NCI-H1436 treated with DMSO at 0.1 percent for 48 hours (cell line): ENCODE measurements at places on chromosomes 5 and 9.

DNA sequence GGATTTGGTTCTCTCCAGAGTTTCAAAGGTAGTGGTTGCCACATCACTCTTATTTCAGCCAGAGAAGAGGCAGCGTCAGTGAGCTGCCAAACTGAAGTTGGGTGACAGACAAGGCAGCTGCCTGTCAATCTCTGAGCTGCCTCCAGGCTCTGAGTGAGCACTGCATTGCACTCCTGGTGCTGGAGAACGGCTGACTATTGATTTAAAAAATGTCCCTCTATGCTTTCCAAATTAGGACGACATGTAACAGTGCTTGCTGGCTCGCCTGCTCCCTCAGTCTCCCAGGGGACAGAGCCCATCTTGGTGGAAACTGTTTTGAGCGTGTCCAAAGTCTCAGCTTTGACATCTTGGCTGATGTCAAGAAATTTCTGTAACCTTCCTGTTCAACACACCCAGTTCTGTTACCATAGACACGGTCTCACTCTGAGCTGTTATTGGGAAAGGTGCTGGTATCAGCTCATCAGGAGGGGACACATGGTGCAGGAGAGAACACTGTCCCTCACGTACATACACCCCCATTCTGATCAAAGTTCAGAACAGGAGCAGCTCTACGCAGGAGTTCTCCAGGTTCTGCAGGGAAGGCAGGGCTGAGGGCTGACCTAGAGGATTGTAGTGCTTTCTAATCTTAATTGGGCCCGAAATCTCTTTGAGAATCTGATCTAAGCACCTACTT is 15.7 kb downstream of the PCDH12 start:
- DNase-seq, result no peak

DNA sequence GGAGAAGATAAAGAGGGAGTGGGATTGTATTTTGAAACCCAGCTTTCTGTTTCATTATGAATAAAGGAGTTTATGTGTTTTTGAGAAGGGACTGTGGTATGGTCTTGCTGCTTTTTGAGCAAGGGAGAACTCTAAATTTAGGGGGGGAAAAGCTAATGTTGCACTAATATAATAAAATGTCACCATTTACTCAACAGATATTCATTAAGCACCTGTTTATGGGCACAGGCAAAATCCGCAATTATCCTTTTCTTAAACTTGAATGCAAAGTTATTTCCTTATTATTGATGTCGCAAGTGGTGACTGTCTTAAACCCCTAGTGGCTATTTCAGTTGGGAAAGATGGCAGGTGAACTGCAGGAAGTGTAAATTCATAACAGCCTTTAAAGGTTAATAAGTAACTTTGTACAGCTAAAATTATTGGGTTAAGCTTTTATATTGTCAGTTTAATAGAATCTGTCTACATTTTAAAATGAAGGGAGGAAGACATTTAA is 1.5 kb downstream of the CDC42SE2 start:
- no peak for DNase-seq

DNA sequence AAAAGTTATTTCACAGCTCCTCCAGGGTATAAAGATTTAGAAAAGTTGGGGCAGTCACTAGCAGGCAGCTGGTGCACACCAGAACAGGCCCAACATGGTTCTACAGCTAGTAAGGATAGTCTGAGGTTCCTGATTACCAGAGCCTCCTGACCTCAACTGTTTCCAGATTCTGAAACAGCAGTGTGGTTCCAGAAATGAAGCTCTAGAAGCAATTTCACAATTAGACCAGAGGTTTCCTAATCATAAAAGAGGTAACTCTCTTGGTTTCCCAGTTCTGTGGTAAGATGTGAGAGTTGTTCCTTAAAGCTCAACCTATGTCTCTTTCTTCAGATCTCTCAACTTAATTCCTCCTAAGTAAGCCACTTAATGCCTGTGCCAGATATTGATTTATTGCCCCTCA is 11.9 kb downstream of the AGTPBP1 start:
- DNase-seq, result no peak

GRCh38 chr9:133967024-133967741 is 24.9 kb downstream of the VAV2 start:
- DNase-seq, result no peak

GRCh38 chr9:114487607-114488300 is 17.5 kb downstream of the WHRN start:
- DNase-seq, result no peak

DNA sequence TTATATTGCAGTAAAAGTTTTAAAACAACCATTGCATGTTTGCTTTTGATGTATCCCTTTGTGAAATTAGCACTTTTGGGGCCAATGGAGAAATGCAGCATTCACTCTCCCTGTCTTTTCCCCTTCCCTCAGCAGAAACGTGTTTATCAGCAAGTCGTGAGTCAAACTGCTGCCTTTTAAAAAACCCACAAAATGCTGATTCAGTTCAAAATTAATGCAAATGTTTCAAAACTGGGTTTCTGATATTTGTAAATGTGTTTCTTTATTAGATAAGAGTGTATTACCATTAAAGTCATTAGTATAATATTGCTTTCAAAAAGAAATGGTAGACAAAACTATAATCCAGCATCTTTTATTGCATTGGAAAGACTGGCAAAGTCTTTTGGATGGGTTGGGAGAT is 47.3 kb downstream of the RAD23B start:
- no peak for DNase-seq

- no peak for DNase-seq
These were observed 1.1 kb upstream of the CMBL start for GRCh38 chr5:10308844-10309243.

DNA sequence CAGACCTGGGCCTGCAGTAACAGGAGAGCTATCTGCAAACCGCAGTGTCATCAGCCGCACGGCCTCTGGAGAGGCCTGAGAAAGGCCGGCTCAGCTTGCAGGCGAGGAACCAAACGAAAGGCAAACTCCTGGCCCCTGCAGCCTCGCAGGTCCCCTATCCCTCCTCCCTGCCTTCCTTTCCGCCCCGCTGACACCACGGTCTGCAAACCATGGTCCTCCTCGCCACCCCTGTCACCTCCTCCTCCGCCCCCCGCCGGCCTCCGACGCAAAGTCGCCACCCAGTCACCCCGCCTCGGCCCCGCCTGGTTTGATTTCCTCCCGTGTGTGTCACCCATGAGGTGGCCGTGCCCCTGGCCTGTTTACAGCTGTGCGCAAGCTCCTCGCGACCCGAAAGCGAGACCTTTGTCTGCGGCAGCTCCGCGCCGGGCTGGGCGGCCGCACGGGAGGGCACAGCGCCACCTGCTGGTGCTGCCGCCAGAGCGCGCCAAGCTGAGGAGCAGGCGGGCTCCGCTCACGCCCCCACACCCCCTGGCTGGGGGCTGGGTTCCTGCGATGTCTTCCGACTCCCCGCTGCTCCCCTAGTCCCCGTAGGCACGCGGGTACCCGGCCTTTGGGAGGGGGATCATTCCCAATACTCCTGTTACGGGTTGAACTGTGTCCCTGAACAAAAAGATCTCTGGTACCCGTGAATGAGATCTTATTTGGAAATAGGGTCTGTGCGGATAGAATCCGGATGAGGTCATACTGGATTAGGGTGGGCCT is 19.4 kb downstream of the GBGT1 start:
- no peak for DNase-seq

GRCh38 chr9:89538871-89539270 is 41.0 kb upstream of the SEMA4D start:
- no peak for DNase-seq

- no peak for DNase-seq
These were observed 998 bp downstream of the SRP19 start for GRCh38 chr5:112862085-112862484.

DNA sequence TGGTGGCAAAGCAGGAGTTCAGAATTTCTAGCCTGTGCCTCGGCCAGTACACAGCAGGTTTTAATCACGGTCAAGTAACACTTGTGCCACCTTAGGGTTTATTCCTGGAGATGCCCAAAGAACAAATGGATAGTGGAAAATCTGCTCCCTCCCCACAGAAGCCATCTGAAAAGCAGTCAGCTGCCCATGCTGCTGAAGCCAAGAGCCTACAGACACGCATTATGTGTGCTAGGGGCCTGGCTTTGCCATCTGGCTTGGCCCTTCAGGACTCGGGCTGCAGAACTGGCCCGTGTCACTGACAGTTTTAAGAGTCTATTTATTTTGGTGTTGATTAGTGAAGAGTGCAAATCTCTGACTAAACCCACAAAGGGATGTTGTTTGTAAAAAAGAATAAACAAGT is 11.1 kb downstream of the ARSB start:
- no peak for DNase-seq

- no peak for DNase-seq
These were observed 1.6 kb downstream of the MED27 start for GRCh38 chr9:132077881-132078698.

DNA sequence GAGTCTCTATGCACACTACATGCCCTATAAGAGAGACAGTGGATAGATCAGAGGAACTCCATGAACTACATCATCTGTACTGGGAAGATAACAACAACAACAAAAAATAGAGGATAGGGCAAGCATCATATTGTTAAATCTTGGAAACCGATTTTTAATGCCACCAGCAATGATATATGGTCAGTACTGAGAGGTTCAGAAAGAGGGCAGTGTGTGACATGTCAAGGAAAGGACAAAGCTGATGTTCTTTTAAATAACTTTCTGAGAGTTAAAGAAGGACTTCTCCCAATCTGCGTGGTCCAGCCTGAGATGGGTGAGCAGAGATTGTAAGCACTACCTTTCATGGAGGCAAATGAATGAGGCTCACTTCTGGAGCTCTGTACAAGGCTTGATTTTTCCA is 62.0 kb upstream of the PHF24 start:
- no peak for DNase-seq

GRCh38 chr5:72151646-72152045 is 44.4 kb downstream of the MAP1B start:
- no peak for DNase-seq

- DNase-seq, result no peak
These were observed 482 bp downstream of the TESK1 start for GRCh38 chr9:35605351-35606137.

GRCh38 chr5:139178589-139178917 is 19.6 kb downstream of the SIL1 start:
- DNase-seq, result no peak

GRCh38 chr5:8184455-8185063 is 315.6 kb downstream of the MTRR start:
- DNase-seq, result no peak

- DNase-seq, result no peak
These were observed 115.8 kb upstream of the LIFR start for GRCh38 chr5:38672059-38672788.

DNA sequence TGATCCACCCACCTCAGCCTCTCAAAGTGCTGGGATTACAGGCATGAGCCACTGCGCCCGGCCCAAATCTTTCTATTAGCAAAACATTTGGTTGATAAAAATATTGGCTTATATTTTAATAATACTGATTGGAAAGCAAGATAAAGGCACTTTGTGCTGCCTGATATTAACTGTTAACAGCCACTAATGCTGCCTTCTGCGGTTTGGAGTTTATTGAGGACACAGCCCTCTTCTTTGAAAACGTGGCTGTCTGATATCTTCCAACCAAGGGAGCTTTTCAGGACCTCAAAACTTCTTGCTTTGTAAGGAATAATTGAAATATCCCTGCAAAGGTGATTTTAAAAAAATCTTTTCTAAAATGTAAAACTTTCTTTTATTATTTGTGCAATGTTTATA is 94.0 kb downstream of the IQGAP2 start:
- no peak for DNase-seq

DNA sequence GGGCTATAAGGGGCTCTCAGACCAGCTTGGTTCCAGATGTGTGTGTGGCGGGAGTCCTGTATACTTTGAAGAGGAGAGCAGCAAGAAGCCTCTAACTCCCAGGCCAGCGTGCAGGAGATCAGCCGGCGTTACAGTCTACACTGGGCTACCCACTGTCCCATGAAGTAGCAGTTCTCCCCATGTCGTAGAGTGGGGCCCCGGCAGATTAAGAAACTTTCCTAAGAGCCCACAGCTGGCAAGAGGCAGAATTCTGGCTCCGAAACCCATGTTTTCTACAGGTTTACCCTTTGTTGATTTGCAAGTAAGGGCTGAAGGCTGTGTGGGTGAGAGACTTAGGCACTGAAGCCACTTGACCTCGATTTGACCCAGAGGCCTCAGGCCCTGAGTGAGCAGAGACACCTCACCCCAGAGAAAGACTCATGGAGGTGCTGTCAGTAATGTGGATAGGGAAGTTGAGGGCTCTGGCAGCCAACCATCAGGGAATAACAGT is 881 bp upstream of the B4GALT1 start:
- no peak for DNase-seq

DNA sequence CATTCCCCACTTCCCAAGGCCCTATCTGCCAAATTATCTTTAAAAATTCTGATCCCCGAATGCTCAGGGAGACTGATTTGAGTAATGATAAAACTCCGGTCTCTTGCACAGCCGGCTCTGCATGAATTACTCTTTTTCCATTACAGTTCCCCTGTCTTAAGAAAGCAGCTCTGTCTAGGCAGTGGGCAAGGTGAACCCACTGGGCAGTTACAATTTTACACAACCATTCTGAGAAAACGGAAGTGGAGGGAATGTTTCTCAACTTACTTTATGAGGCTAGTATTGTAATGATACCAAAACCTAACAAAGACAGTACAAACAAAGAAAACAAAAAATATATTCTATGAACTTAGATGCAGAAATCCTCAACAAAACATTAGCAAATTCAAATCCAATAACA is 100.0 kb downstream of the MCTP1 start:
- no peak for DNase-seq

DNA sequence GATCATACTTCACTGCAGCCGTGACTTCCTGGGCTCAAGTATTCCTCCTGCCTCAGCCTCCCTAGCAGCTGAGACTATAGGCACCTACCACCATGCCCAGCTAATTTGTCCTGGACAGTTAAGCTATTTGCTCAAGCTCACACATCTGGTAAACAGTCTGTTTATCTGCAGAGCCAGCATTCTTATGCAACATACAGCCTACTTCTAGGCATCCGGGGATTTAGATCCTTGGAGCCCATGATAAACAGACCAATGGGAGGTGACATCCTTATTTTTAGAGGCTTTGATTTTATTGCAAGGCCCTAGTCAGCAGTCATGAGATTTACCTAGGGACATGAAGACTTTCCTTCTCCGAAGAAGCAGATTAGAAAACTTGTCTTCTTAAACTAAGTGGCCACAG is 21.0 kb downstream of the ATOX1 start:
- DNase-seq, result no peak

DNA sequence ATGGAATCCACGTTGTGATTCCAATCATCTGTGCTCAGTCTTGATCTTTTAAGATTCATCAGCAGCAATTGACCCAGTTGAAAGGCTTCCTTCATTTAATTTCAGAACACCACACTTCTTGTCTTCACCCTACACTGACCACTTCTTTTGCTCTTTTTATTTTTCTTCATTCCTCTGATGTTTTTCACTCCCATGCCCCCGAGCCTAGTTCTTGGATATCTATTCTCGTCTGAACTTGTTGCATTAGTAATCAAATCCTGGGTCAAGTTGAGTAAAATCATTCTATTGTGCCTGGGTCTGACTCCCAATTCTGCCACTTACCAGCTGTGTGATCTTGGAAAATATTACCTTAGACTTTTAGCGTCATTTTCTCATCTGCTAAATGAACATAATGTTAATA is 356.5 kb downstream of the CDH12 start:
- no peak for DNase-seq

DNA sequence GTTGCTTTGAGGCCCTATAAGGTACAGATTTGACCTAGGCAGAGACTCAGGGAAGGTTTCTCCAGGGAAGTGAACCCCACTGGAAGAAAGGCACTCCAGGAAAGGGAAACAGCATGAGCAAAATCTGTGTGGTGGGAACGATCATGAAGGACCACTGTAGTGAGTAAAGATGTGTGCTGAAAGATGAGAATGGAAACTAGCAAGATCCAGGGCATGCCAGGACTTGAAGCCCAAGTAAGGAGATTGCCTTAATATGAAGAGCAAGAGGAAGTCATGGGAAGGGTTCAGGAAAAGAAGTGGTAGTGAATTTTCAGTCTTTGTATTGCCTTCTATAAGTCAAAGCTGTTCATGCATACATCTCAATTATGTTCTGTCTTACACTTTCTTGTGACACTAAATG is 55.2 kb upstream of the SLIT3 start:
- DNase-seq, result no peak
